Left ventricle myocardium inferior (tissue), 1 donor: ENCODE measurements at places on chromosomes 4 and X.

DNA sequence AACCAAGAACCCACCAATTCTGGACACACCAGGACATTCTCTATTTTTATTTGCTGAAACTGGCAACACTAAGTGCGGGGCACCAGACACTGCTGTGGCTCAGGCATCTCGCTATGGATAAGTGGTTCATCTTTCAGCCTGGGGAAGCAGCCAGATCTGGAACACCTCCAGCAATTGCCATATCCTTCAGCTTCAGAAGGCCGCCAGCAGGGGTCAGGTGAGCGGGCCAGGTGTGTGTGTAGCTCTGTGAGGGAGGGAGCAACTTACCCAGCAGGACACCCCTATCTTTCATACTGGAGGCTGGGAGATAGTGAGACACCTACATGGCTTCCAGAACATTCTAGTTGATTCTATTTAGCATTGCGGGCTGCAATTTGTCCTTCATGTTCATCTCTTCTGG, 57.0 kb upstream of the GBA3 start:
- DNase-seq, result no peak

- no peak for DNase-seq
Measured at GRCh38 chr4:169351872-169352271, 81.1 kb upstream of the SH3RF1 start.

DNA sequence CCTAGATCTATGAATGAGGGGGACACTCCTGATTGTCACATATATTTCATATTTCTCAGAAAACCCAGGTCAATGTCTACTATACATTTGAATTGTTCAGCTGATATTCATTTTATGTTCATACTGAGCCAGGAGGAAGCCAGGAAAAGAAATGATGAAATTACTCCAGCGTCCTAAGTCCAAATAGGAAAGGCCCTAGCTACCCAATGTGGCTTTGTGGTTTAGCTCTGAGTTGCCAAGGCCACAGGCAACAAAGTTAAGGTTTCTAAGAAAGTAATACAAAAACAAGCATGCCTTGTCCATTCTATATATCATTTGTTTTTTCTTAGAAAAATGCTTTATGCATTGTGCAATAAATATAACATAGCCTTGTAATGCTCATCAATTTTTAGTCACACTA, 4.5 kb upstream of the CSN2 start:
- DNase-seq, result no peak

GRCh38 chrX:46531442-46531841, 13.8 kb downstream of the ZNF674 start:
- no peak for DNase-seq

DNA sequence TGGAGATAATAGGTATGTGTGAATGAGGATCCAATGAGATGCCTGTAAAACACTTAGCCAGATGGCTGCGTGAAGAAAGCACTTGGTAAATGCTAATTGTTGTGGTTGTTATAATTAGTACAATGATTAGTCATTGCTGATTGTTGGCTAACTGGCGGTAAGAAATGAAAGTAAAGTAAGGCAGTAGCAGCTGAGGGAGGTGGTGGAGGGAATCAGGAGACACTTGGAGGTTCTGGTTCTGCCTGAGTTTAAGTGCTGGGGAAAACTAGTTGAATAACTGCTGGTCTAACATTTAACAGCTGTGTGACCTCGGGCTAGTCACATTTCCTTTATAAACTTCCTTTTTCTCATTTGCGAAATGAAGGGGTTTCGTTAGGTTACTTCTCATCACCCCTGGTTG, 30.9 kb downstream of the CD38 start:
- DNase-seq, result no peak
